ENCODE measurements at places on chromosomes 5 and 9.

DNA sequence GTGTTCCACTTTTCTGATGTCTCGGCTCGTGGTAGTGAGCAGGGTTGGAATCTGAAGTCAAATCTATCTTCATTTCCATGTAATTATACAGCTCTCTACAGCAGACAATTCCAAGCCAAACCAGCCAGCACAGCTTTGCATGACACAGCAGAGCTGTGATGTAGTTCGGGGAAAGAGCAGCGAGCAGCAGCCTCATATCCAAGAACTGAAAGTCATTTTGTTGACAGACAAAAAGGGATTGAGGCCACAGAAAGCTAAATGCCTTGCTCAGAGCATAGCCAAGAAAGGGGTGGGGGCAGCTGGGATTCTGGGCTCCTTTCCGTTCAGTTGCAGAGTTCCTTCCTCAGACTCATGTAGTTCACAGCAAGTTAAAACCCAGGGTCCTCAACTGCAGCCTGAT is 32.1 kb downstream of the LCP2 start:
- no peak for DNase-seq

DNA sequence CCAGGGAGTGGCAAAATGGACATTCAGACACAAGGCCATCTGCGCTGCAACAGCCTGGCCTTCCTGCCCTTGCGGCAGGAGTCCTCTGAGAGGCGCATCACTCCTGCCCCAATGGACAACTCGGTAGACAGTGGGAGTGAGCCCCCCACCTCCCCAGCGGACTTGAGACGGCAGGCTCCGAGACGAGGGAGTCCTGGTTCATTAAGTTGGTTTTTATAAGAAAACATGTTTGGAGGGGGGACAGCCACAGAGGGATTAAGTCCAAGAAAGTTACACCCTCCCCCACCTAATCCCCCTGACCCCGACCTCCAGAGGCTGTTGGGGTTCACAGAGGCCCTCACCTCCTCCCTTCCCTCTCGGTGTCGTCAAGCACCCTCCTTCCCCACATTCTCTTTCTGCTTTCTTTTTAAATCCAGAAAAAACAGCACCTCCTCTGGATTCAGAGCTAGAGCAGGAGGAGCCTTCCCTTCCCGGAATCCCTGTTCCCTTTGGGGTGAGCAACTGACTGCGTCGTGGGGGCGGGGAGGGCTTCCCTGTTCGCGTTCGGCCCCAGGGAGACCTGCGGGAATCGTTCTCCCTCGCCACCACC is 1.8 kb upstream of the EGR1 start:
- no peak for DNase-seq

GRCh38 chr5:54148858-54149257 is 161.5 kb downstream of the ARL15 start:
- DNase-seq: no peak

GRCh38 chr5:153447534-153447933 is 42.9 kb upstream of the GRIA1 start:
- DNase-seq: no peak

GRCh38 chr9:14030375-14031059 is 283.4 kb downstream of the NFIB start:
- DNase-seq: no peak

GRCh38 chr9:109912726-109913460 is 132.9 kb downstream of the PALM2AKAP2 start:
- DNase-seq: peak; percentile 75

DNA sequence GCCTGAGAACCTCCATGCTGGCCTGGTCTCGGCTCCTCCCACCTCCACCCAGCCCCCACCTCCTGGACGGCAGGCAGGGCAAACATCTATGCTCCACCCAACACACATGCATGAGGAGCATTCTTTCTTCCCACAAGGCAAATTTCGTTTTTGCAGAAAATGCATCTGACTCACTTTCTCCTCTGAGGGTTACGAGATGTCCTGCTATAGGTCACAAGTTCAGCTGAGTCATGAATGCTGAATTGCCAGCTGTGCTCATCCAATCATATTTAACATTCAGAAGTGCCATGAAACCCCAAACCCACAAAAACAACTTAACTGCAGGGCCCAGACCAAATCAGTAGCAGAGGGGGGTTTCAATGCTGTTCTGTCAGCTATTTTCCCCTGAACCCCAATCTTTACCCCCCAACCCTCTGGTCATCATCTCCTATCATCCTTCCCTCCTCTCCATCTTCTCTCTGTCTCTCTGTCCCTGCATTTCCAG is 39.0 kb upstream of the OSMR start:
- DNase-seq: peak; percentile 47

- DNase-seq: no peak
Measured at GRCh38 chr5:179438011-179438441, 92.8 kb upstream of the ADAMTS2 start.

DNA sequence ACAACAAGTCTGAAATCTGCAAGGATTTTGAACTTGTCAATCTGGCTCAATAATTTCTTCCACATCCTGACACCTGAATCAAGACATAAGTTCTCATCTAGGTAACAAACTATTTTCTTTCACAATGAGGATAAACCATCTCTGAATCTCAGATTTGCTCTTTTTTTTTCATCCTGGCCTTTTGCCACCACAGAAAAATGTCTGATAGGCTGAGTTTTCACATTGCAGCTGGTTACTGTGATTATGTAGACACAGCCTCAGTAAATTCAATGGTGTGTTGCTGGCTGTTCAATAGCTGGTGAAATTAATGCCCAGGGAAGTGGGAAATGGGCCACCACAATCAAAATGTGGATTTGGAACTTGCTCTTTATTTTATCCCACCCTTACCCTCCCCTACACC is 2.8 kb upstream of the ADRA1B start:
- no peak for DNase-seq

- no peak for DNase-seq
Measured at GRCh38 chr5:26674846-26675245, 363.5 kb downstream of the CDH9 start.

GRCh38 chr9:121364886-121365285 is 5.2 kb downstream of the STOM start:
- DNase-seq: no peak

DNA sequence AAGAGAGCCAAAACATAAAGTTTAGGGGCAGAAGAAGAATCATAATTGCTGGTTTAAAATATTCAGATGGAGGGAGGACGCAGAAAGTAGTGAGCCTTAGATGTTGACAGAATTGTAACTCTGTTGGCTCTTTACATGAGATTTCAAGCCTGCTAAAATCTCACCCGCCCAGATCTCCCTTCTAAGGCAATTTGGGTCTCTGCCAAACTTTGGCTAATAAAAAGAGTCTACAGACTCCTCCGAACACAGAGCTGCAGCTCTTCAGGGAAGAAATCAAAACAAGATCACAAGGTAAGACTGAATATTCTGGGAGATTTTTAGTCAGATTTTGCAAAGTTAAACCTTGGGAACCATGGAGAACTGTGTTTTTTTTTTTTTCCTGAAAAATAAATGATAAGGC is at the start of gene IL33:
Gene IL33 (plus strand): TSS at position 246 of the 400 bp plus-strand sequence. CDS start 25,888 bp downstream, outside the sequence.
- DNase-seq: peak; percentile 13

DNA sequence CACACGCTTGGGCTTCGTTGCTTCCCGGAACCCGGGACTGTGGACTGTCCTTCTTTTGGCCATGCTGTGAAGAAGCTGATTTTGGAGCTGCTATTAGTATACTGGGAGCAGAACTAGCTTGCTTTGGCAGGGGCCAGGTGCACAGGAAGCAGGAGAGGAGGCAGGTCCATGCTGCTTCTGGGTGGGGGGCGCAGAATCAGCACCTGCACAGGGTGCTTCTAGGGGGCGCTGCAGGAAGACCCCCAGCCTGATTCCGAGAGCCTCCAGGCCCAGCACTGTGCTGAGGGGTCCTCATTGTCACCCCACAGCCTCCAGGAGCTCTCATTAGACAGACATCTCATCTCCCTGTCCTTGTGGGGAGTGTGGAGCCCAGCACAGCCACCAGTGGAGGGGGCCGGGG is 252.6 kb upstream of the IRX4 start:
- no peak for DNase-seq

DNA sequence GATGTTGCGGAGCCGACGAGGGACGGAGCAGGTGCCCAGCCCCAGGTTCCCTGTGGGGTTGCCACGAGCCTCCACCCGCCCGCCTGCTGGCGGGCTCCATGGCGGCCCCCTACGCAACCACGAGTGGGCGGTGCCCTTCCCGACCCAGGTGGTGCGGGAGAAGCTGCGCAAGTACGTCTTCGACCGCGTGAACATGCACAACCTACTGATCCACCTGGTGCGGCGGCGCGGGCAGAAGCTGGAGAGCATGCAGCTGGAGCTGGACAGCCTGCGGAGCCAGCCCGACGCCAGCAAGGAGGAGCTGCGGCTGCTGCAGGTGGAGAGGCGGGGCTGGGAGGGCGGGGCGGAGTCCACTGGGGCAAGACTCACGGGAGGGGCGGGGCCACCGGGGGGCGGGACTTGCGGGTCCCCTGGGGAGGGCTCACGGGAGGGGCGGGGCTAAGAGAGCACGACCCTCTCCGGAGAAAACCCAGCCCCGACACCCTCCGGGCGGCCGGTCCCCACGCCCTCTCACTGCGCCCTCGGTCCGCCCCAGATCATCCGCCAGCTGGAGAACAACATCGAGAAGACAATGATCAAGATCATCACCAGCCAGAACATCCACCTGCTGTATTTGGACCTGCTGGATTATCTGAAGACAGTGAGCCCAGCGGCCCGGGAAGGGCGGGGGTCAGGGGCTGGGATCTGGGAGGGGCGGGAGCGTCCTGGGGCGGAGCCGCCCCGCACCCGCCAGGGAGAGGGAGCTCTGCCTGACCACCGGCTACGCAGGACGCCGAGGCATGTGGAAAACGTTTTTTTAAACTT is 3.9 kb downstream of the CCDC183 start:
- peak; percentile 97 for DNase-seq

- no peak for DNase-seq
Measured at GRCh38 chr9:88364706-88365105, 23.5 kb upstream of the SPIN1 start.

DNA sequence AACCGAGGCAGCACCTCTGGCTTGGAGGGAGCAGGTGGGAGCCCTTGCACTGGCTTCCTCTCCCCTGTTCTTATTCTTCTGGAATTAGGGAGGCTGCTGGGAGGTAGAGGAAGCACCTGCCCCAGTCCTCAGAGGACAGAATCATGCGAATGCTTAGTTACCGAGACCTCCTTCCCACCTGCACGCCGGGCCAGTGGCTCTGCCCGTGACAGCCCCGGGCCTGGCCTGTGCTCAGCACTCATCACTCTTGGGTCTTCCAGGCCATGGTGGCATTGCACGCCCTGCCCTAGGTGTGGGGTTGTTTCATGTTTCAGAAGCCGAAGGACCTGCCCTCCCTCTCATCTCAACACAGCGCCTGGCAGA is 45.3 kb upstream of the NKD2 start:
- DNase-seq: peak; percentile 41

GRCh38 chr9:20309124-20309523 is 313.2 kb downstream of the MLLT3 start:
- no peak for DNase-seq

Measured in RPMI8226 (cell line).